Mucosa of descending colon (tissue), 3 donors: ENCODE measurements at places on chromosomes 4 and X.

DNA sequence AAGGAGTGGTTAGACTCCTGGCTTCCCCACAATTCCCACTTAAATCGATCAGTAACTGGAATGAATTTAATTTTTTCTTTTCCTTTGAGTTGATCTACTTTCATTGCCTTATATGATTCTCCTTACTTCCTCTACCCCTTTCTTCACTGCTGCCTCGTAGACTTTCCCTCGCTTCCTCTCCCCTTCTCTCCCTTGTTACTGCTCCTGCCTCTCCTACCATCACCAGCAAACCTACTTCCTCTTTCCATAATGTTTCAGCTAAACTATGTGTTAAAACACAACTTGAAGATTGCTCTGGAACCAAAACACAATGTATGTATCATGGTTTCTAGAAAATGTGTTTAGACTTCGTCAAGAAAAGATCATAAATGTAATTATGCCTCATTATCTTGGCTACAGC is 132.0 kb upstream of the TET2 start:
- no peak for DNase-seq

- DNase-seq: no peak
Measured at GRCh38 chr4:93731456-93731855, 97.1 kb upstream of the ATOH1 start.

DNA sequence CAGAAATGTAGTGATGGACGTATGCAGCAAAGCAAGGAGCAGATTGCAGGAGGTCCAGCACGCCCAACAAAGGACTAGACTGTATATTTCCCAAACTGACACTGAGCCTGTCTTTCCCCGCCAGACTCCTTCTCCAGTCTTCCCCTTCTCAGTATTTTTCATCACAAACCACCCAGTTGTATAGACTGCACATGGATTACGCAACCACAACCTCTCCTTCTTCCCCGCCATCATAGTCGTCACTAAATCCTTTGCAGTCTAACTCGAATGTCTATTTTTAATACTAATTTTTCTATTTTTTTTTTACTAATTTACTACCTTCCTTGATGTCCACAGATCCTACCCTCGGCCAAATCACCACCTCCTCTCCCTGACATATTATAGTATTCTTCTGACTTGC is 105.4 kb downstream of the MTNR1A start:
- DNase-seq: no peak

GRCh38 chrX:25650216-25650820 is 487.8 kb upstream of the MAGEB18 start:
- no peak for DNase-seq

DNA sequence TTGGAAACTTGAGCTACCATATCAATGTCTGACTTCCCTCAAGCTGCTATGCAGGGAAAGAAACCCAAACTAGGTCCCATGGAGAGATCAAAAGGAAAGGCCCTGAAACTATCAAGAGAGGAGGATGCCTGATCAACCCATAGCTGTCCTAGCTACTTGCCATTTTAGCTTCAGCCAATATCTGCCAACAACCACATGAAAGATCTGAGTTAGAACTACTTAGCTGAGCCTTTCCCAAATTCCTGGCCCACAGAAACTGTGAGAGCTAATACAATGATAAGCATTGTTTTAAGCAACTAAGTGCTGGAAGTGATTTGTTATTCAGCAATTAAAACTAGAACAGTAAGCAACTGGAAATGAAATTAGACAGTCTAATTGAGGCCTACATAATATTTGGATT is 6.3 kb upstream of the ARHGEF38 start:
- DNase-seq: no peak

- no peak for DNase-seq
Measured at GRCh38 chr4:161197912-161198311, 965.9 kb downstream of the FSTL5 start.

DNA sequence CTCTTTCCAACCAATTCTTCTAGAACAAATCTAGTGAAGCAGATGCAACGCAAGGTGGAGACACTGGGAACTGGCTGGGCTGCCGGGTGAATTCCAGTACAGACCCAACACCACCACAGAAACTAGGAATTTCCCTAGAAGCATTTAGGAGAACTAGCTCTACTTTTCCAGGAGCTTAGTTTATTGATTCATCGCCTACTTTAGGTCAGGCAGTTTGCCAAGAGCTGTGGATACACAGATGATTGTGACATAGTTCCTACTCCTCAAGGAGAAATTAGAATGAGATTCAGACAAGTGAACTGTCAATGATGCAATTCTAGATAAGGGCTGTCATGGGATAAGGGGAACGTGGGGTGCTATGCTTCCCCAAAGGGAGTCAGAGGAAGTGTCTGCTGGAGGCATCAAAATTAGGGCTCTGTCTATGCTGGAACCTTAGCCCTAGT is 350.0 kb downstream of the CAMK2D start:
- DNase-seq: peak; percentile 8

DNA sequence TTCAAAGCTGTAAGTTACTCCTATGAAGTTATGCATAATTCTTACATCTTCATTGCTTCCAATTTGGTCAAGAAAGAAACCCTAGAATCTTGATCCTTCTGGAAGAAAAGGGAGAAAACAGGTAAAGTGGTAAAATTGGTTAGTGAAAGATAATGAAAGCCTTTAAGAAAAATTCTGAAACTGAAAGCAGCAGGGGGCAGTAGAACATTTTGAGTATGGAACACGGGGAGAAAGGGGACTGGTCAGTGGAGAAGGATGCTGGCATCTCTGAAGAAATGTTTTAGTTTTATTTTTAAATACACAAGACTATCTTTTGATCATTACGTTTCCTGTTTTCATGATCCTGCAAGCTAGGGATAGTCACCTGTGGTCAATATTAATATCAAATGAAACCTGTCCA is 54.3 kb downstream of the SLIT2 start:
- no peak for DNase-seq

DNA sequence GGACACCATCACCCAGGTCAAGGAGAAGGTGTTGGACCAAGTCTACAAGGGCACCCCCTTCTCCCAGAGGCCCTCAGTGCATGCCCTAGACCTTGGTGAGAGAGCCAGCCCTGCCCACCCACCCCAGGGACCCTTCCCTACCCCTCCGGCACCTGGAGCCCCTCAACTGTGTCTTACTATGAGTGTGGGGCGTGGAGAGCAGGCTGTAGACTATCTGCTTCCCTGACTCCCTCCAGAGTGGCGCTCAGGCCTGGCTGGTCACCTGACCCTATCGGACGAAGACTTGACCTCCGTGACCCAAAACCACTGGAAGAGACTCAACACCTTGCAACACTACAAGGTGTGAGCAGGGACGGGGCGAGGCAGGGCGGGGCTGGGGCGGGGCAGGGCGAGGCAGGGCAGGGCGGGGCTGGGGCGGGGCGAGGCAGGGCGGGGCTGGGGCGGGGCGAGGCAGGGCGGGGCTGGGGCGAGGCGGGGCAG is 4.7 kb upstream of the SRPK3 start:
- DNase-seq: no peak

DNA sequence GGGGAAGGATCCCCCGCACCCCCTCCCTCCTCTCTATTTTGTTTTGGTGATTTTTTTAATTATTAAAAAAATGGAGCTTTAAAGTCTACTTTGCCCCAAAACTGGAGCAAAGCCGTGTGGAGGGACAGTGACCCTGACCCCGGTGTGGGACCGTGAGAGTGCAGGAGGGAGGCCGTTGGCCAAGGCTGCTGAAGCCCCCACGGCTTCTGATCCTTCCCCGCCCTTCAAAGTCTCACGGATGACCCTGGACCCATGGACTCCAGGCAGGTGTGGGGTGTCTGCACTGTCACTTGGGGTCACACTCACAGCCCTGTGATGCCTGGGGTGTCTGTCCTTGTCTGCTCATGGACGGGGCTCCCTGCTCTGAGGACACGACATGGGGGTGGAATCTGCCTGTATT is 133.3 kb downstream of the CPZ start:
- DNase-seq: no peak

- no peak for DNase-seq
Measured at GRCh38 chr4:64807821-64808220, 398.6 kb upstream of the TECRL start.

- no peak for DNase-seq
Measured at GRCh38 chr4:40251366-40251765, 54.5 kb downstream of the RHOH start.

DNA sequence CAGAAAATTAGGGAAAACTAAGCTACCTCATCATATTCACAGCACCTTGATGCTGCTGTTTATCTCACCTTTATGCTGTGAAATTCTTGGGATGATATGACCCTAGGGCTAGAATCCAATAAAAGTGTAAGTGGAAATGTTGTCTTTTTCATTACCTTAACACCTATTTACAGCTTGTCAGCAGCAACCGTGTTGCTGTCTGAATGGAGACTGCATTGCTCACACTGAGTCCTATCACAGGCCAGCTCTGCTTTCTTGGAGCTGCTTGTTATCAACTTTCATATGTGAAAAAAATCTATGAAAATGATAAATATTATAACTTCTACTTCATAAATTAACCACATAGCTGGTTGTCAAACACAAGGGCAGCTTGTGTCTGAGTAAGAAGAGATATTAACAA is 789.5 kb downstream of the TECRL start:
- DNase-seq: no peak

GRCh38 chr4:47936336-47936735 is 22.0 kb upstream of the NFXL1 start:
- no peak for DNase-seq

GRCh38 chr4:41377196-41377595 is 120.5 kb downstream of the UCHL1 start:
- DNase-seq: no peak

DNA sequence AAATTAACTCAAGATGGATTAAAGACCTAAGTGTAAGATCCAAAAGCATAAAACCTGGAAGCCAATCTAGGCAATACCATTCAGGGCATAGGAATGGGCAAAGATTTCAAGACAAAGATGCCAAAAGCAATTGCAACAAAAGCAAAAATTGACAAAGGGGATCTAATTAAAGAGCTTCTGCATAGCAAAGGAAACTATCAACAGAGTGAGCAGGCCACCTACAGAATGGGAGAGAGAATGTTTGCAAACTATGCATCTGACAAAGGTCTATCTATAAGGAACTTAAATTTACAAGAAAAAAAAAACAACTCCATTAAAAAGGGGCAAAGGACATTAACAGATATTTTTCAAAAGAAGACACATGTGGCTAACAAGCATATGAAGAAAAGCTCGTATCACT is 171.9 kb downstream of the RAB28 start:
- DNase-seq: no peak

- DNase-seq: no peak
Measured at GRCh38 chr4:128463006-128463405, 175.4 kb upstream of the PGRMC2 start.

DNA sequence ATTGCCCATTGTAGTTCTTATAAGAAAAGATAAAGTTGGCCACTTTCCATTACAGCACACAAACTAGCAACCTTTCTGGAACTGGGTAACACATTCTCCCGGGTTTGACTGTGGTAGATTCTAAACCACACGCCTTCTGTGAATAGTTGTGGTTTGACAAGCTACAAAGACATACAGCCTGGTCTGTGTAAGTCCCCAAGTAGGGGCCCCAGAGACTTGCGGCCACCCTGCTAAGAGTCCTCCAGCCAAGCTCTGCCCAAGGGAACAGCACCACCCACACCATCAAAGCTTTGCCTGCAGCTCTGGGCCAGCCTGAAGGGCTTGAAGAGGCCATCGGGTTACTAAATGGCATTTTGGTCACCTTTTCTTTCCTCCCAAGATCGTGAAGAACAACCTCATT is 203.4 kb downstream of the MAML3 start:
- no peak for DNase-seq

- DNase-seq: no peak
Measured at GRCh38 chr4:156906325-156906724, 65.3 kb downstream of the PDGFC start.

GRCh38 chrX:63128509-63128908 is 222.6 kb downstream of the SPIN4 start:
- DNase-seq: no peak

DNA sequence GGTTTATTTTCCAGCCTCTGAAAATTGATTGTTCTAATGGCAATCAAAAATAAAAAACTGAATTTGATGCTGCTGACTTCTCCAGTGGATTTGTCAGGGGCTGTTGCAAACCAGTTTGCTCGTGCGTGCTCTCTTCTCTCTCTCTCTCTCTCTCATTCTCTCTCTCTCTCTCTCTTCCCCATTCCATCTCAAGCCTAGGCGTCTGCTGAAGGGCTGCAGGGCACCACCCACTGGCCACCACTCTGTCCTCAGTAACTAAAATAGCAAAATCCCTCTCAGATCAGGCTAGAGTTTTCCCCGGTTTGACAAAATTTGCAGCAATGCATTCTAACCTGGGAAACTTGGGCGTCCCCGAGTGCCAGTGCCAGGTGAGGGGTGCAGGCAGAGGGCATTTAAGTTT is 19.4 kb downstream of the NKX6-1 start:
- no peak for DNase-seq

DNA sequence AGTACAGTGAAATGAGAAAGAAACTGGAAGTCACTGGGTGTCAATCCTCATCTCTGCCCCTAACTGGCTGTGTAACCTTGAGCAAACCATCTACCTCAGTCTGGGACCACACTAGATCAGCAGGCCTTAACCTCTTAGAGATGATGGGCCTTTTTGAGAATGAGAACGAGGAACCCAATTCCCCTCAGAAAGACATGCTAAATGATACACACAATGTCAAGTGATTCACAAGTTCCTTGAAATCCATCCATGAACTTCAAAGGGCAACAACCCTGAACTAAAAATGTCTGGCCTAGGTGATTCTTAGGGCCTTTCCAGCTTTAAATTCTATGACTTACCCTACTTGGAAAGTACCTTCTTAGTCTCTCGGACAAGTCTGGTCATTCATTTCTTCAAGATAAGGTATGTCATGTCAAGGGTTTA is 47.4 kb downstream of the ACSL4 start:
- no peak for DNase-seq

DNA sequence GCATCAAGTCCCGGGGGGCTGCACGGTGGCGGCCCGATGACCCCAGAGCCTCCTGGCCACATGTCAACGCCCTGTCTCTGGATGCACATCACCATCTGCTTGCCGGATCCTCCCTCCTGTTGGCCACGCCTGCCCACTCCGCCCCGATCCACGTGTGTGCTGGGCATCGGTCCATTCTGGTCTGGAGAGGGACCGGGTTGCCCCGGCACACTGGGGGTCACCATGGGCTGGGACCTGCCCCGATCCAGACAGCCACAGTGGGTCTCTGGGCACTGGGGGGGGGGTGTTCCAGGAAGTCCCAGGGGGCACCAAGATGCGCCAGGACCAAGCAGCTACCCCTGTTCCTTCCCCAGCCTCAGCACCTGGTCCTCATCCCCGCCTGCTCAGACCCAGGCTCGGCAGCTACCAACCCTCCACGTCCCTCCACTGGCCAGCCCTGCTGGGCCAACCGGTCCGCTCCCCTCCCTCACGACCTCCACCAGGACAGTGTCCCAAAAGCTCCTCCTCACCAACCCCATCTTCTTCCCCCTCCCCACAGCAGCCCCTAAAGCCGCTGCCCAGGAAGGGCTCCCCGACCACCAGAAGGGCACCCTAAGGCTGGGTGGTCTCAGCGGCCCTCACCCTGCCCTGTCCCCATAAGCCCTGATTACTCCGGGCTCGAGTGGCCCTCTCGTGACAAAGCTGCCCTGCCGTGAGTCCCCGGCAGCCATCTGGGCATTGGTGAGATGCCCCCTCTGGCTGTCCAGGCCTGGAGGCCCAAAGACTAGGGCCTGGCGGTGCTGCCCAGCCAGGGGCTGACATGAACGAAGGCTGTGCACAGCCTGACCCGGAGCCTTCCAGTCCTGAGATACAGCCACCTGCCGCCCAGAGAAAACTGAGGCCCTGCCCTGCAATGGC is 4.6 kb downstream of the CTBP1 start:
- DNase-seq: peak; percentile 51

GRCh38 chr4:139167774-139168444 is 9.1 kb downstream of the ELF2 start:
- DNase-seq: no peak

- DNase-seq: no peak
Measured at GRCh38 chr4:20870436-20870835, 170.2 kb downstream of the PACRGL start.
